Activated CD4-positive, alpha-beta T cell treated with anti-CD3 and anti-CD28 coated beads for 24 hours (primary cell): ENCODE measurements at places on chromosomes 7 and 10.

DNA sequence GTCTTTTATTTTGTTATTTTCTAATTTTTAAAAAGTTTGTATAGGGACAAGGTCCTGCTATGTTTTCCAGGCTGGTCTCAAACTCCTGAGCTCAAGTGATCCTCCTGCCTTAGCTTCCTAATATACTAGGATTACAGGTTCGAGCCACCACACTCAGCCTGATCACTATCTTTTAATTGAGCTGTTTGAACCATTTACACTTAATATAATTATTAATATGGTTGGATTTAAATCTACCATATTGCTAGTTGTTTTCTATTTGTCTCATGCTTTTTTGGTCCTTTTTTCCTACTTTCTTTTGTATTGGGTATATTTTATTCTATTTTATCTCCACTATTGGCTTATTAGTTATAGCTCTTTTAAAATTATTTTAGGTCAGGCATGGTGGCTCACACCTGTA lies 13.2 kb upstream of the CNOT4 start:
- DNase-seq = no peak

GRCh38 chr10:98492763-98493162 lies 46.0 kb upstream of the HPS1 start:
- no peak for DNase-seq

- no peak for DNase-seq
Observed at GRCh38 chr10:29635711-29636144, 957 bp upstream of the SVIL start.

DNA sequence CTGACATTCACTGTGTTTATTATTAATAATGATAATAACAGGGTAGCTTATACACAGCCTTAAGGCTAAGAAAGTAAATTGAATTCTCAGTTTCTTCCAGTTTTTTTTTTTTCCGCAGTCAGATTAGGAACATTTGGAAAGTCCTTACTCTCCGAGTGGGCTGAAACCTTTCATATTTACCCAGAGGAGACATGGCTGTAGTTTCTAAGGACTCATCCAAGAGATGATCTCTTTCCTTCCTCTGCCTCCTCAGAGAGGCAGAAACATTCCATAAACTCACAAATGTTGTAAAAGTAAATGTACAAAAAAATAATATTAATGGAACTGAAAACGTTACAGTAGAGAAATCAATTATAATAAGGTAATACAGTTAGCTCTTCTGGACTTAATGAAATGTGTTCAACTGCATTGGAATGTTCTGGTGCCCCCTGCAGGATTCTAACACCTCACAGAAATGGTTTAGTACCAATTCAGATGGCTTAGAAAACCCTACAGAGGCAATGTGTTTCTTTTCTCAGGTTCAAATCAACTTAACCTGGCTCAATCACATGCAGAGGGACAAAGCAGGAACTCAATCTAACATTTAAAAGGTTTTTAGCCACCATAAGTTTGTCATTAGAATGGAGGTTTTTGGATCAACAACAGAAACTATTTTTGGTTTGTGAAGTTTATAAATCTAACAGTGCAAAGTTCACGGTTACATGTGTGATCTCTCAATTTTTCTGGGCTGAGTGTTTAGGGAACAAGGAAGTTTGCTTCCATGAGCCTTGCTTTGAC lies 71.7 kb downstream of the ICA1 start:
- DNase-seq = peak; percentile 9

GRCh38 chr10:69803809-69804208 lies 2.1 kb downstream of the COL13A1 start:
- no peak for DNase-seq

DNA sequence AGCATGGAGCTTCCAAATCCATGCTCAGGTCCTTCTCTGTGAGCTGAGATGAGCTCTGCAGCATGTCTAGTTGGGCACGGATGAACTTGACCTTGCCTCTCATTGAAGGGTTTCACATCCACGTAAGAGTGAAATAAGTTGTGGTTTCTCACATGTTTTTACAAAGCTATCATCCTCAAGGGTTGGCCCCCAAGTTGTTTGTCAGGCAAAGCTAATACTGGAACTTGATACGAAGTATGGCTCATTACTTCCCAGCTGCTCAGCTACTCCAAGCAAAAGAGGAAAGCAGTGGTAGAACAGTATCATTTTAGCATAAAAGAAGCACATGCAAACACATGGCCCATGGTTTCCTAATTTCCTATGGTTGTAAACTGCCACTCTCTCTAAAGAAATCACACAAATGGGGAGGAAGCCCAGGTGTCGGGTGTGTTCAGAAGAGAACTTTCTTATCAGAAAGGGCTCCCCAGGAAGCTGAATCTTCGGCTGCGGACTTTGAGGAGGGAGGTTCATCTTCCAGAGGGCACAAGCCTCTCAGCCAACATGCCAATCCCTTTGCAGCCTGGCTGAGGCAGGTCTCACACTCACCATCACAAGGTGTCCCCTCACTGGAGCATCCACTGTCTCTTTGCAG lies 45.3 kb downstream of the PDLIM1 start:
- DNase-seq = no peak

GRCh38 chr7:83290211-83290610 lies 127.5 kb upstream of the PCLO start:
- no peak for DNase-seq

GRCh38 chr10:131567279-131568162 lies 256.0 kb upstream of the TCERG1L start:
- DNase-seq = no peak

DNA sequence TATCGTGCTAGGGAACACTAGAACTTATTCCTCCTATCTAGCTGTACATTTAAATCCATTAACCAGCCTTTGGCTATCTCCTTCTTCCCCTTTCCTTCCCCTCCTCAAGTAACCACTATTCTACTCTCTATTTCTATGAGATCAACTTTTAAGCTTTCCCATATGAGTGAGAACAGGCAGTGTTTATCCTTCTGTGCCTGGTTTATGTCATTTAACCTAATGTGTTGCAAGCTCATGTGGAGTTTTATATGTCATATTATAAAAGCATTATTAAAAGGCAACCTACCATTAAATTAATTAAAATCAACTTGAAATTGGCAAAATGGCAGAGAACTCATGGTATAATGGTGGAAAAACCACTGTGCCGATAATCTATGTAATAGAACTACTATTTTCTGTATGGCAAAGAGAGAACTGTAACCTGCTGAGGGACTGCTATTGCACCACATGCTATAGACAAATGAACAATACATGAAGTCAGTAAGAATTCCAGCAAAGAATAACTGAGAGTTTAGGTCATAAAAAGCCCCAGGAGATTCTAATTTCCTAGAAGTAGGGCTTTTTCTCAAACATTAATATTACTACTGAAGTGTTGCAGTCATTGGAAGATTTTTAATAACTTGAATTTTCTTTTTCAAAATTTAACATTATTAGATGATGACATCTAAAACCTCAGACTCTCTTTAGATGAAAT lies 81.8 kb downstream of the LRRN3 start:
- DNase-seq = no peak

- DNase-seq = no peak
Observed at GRCh38 chr7:17302575-17303142, 4.2 kb downstream of the AHR start.

DNA sequence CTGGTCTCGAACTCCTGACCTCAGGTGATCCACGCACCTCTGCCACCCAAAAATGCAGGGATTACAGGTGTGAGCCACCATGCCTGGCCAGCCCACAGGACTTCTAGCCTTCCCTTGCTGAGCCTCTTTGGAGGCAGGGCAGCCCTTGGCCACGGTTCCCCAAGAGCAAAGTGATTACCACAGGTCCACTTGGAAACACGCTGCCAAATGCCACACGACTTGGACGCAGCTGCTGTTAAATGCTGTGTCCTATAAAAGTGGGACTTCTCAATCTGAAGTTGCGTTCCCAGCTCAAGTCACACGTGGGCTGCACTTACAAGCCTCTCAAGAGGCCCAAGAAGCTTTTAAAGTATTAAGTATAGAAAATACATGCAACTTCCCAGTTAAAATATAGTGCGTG lies 30.1 kb downstream of the CTBP2 start:
- DNase-seq = no peak
